ENCODE measurements at places on chromosomes 12 and 14.

GRCh38 chr12:6375269-6376078 is at the start of gene SCNN1A:
TSS of gene SCNN1A (minus strand) at chr12:6375563. CDS start at chr12:6374783, 780 bp downstream.
- no peak for DNase-seq

DNA sequence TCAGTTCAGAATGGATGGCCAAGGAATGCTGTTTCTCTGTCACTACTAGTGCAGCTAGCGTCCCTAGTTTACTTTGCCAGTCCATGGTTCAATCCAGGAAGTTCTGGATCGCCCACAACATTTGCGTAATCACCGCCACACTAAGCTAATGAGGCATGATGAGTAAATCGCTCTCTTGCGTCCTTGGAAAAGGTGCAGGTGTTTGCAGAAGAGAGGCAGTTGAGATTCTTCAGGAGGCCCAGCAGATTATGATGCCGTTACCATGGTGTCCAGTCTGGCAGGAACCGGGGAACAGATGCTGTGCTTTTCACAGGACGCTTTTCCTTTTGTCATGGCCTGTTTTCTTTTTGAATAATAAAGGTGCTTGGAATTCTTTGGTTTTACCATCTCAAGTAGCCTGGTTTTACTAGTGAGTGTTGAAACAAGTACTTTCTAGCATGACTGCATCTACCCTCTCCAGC is 9.0 kb downstream of the TPH2 start:
- peak; percentile 16 for DNase-seq

GRCh38 chr12:128671528-128672042 is 152.2 kb downstream of the SLC15A4 start:
- DNase-seq, result no peak

DNA sequence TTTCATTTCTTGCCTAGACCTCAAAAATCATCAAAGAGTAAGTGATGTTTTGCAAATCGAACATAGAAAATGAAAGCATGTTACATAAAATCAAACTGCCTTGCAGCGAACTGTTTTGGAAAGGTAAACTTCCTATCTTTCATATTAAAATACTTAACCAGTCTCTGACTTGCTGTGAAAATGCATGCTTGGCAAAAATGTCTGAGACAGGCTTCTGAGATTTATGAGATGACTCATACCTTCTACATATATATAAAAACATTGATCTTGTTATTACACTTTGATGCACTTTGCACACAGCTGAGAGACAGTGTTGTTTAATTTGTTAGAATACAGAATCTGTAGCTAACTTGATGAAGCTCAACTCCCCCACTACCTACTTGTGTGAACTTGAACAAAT is 179.1 kb downstream of the KITLG start:
- DNase-seq, result no peak

GRCh38 chr12:107109726-107110719 is 16.7 kb upstream of the CRY1 start:
- DNase-seq, result no peak

- DNase-seq, result no peak
Observed at GRCh38 chr14:51327376-51327775, 87.3 kb downstream of the TMX1 start.

DNA sequence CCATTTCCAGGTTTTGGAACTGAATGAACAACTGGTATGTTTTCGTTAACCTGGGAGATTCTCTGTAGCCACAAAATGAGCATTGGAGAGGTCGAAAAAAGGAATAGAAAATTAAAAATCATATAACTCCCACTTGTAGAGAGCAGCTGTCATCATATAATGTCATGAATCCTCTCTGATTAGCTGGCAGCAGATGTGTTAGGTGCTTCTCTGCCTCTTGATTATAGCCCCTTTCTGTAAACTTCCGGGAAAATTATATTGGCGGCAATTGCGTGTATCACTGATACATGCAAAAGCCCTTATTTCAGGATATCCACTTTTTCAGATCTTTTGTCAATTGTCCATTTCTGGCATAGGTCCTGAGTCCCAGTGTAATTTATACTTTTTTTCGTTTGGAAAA is 31.7 kb downstream of the FGD4 start:
- DNase-seq, result no peak

GRCh38 chr12:130127532-130127911 is 34.7 kb upstream of the FZD10 start:
- no peak for DNase-seq

DNA sequence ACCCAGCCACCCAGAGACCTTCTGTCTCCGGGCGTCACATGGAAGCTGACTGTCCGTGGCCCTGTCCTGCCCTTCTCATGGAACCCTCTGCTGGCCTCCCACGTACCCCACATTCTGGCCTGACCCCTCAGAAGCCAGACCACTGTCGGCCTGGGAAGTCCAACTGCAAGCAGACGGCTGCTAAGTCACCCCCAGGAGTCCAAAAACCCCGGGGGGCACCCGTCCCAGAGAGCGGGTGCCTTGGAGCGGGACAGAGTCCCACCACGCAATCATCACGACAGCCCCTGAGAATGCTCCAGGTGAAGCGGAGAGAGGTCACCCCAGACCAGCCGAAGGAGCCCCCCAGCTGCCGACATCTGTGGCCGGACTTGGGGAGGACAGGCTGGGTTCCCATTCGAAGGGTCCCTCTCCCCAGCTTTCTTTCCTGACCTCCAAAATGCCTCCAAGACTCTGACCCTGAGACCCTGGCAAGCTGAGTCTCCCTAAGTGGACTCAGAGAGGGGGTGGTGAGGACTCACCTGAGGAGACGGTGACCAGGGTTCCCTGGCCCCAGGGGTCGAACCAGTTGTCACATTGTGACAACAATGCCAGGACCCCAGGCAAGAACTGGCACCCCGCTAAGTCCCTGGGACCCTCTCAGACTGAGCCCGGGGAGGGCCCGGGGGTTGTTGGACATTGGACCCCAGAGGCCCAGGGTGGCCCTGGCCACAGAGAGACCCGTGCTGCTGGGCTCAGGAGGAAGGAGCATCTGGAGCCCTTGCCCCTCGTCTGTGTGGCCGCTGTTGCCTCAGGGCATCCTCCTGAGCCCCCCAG is 337.1 kb downstream of the TMEM121 start:
- DNase-seq, result no peak

DNA sequence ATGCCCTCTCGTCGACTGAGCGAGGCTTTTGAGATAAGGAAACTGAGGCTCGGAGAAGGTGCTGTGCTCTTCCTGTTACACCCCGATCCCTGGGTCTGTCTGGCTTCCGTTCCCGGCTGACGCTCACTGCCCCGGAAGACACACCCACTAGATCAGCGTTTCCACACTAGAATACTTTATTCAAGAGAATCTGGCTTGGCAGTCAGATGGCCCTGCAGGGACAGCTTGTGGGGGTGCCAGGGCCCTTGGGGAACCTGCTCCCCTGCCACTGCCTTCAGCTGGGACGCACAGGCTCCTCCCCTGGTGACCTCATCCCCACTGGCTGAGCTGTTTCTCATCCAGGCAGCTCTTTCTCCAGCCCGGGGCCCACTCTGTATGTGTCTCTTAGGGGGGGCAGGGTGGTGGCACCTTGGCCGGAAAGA is 13.7 kb downstream of the PGF start:
- DNase-seq, result no peak

GRCh38 chr14:33916663-33917565 is 34.0 kb downstream of the EGLN3 start:
- DNase-seq, result no peak

DNA sequence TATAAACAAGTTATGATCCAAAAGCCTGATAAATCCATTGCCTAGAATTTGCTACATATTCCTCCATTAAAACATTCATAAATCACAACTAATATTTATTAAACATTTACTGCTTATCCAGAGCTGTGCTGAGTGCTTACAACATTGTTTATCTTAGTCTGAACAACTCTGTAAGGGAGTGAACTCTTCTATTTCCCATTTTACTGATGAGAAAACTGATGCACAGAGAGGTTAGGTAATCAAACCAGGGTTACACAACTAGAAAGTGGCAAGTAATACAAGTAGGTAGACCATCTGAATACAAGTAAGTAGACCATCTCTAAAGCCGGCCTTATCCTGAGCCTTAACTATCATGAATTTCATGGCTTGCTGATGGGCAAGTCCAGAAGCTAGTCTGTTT is 39.5 kb downstream of the WASHC3 start:
- no peak for DNase-seq

- DNase-seq, result no peak
Observed at GRCh38 chr12:120091371-120092090, 25.0 kb downstream of the RAB35 start.

GRCh38 chr12:131002216-131002631 is 48.5 kb downstream of the ADGRD1 start:
- DNase-seq, result no peak

GRCh38 chr12:101803978-101804377 is 26.8 kb downstream of the GNPTAB start:
- no peak for DNase-seq

DNA sequence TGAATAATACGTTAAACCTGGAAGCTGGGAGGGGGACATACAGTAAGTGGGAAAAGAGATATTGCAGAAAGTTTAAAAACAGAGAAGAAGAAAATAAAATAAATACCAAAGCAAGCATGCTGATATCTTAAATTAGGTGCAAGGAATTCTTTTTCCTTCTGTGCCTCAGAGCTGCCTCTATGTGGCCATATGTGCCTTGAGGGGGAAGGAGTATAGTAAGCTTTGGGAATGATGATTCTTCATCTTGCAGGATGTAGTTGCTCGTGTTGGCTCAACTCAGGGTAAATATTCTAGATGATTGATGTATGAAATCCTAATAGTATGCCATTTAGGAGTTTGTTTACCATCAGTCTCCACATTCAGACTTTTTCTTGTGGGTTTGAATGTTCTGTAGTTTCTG is 251.4 kb downstream of the RGS6 start:
- no peak for DNase-seq

- DNase-seq, result no peak
Observed at GRCh38 chr12:123131879-123132402, 18.9 kb downstream of the PITPNM2 start.

DNA sequence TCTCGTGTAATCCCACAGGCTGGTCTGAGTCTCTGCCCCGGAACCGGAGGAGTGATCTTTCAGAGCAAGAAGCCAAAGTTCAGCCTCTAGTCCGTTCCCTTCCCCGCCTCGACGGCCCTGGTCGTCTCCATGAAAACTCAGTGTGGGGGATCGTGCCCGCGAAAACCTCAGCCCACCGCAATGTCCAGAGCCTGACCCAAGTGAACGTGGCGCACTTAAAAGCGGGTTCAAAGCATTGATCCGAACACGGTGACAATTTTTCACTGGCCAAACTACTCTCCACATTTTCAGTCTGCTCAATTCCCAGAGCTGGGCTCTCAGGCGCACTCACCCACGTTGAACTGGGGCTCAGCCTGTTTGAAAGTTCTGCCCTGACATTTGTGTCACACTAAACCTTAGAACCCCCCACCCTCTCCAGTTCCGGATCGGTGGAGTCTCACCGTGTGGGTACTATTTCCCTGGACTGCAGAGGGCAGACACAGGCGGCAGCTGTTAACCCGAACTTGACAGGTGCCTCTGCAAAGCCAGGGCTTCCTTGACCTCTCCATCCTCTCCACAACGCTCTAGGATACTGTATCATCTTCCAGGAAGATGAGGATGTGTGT is 886 bp upstream of the PRICKLE1 start:
- DNase-seq, result no peak

GRCh38 chr12:7160183-7160582 is 29.3 kb upstream of the PEX5 start:
- no peak for DNase-seq

DNA sequence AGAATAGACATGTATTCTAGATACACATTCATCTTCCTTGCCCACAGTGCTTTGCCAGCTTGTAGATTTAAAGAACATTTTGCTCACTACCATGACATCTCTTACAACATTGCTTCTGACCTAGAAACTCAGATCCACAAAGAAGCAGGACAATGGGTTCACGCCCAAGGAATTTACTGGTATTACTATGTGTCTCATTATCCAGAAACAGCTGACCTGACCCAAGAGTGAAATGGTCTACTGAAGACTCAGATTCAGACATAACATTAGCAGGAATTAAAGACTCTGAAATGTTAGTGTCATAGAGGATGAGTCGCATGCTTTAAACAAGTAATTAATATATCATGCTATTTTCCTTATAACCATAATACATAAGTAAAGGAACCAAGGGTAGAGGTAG is 731.4 kb downstream of the GALC start:
- no peak for DNase-seq

DNA sequence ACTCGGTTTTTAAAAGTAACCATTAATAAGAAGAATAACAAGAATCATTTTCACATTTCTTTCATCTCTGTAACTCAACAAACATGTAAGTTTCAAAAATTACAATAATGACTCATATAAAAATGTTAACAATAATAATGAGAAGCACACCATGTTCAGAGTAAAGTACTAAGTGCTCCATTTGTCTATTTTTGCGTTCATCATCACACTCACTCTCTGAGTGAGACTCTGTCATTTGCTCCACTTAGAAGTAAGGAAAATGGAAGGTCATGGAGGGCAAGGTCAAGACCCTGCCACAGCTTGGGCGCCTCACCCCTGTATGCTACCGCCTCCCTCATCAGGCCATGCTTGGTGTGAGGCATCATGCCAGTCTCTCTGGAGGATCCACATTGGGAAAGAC is 129.9 kb downstream of the TMEM30B start:
- no peak for DNase-seq

DNA sequence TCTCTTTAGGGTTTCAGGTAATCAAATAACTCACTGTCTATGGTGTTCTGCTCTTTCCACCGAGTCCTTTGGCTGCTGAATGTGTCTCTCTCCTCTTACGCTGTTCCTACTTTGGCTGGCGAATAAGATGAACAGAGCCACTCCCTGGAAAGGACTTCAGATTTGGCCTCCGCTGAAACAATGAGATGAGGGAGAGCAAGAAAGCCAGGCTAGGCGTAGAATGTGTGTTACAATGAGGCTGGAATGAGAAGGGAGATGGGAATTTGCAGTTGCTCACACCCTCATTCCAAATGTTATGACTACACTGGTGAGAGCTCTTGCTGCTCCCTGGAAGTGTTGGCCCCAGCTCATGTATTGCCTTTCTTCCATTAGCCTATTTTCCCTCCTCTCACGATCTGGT is at the start of gene MFAP5:
Gene MFAP5 (minus strand): TSS at position 234 of the 400 bp plus-strand sequence. CDS start 722 bp downstream, outside the sequence.
- DNase-seq, result no peak

DNA sequence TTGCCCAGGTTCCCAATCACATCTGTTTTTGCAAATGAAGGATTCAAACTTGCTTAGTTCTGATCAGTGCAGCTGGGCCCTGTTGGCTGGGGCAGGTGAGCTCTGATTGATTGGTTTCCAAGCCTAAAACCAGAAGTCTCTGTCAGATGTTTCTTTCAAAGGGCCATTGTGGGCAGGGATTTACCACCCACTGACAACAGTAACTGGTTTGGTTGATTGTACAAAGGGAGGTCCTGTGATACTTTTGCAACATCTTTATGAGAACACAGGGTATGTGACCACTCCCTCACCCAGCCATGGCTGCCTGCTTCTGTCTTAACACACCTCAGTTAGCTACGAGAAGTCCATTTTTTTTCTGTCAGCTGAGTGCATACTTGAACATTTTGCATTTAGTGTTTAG is 184.1 kb downstream of the FLRT2 start:
- DNase-seq, result no peak

GRCh38 chr12:117024961-117025480 is 74.2 kb downstream of the TESC start:
- DNase-seq, result no peak

GRCh38 chr14:61544448-61545330 is 150.6 kb upstream of the HIF1A start:
- DNase-seq, result no peak

GRCh38 chr12:39431797-39432196 is 11.1 kb downstream of the KIF21A start:
- DNase-seq, result no peak

GRCh38 chr12:131383291-131383690 is 327.6 kb upstream of the SFSWAP start:
- no peak for DNase-seq

GRCh38 chr14:21252149-21252548 is 17.1 kb downstream of the HNRNPC start:
- DNase-seq, result no peak

- peak; percentile 57 for DNase-seq
Observed at GRCh38 chr12:49358483-49359141, 8.7 kb upstream of the SPATS2 start.
